Frontal cortex (tissue), 4 donors: ENCODE measurements at places on chromosomes 12 and 14. TPM values are rescaled to one million over a fixed set of nuclear protein-coding genes. Genes with fewer than 3 reads are reported as not detected.

The AMHR2 gene
- not detected for total RNA-seq

The TMEM117 gene
- 9.8 TPM for total RNA-seq

The GLIPR1L2 gene
- 0.41 TPM for total RNA-seq

The TMEM30B gene
- total RNA-seq, result under 0.01 TPM

The HNF1A gene
- not detected for total RNA-seq

The TCL1A gene
- total RNA-seq, result not detected
